ENCODE measurements at places on chromosomes 16 and 17. TPM values are rescaled to one million over a fixed set of nuclear protein-coding genes. Genes with fewer than 3 reads are reported as not detected.

Gene KRT9
- not detected for total RNA-seq

Gene RNF157
- not detected for total RNA-seq

Gene KCNJ18
- total RNA-seq, result not detected

Gene POLR3E
- 63.1 TPM for total RNA-seq

Gene CLEC19A
- not detected for total RNA-seq

Gene CCR7
- not detected for total RNA-seq

Gene PGP
- 19.0 TPM for total RNA-seq

Gene AANAT
- not detected for total RNA-seq

Gene KRTAP4-2
- not detected for total RNA-seq

Gene BAHCC1
- 1.5 TPM for total RNA-seq

Gene VMO1
- 1.1 TPM for total RNA-seq

Gene PAFAH1B1
- 79.3 TPM for total RNA-seq

Gene ASPHD1
- total RNA-seq, result 8.9 TPM

Gene USP43
- 17.6 TPM for total RNA-seq

Gene PPP1R1B
- under 0.01 TPM for total RNA-seq

Gene TBKBP1
- total RNA-seq, result 8.9 TPM

Gene TPSB2
- not detected for total RNA-seq

Gene RNF222
- total RNA-seq, result 0.43 TPM

Gene C1QTNF8
- not detected for total RNA-seq

Gene CD68
- 21.3 TPM for total RNA-seq

Gene MMP28
- total RNA-seq, result 37.8 TPM

Gene NLGN2
- 1.9 TPM for total RNA-seq

Gene ZNF750
- total RNA-seq, result 9.2 TPM

Gene TMED6
- total RNA-seq, result not detected

Gene PRSS33
- not detected for total RNA-seq

Gene CENPV
- 18.8 TPM for total RNA-seq

Gene CD79B
- total RNA-seq, result not detected

Gene RAPGEFL1
- total RNA-seq, result 61.4 TPM

Gene SLC16A6
- 0.24 TPM for total RNA-seq

Gene CDR2
- total RNA-seq, result 11.9 TPM

Gene TMEM114
- not detected for total RNA-seq

Gene CACNG5
- not detected for total RNA-seq

Gene FN3K
- 6.6 TPM for total RNA-seq

Gene PLEKHG4
- total RNA-seq, result 16.1 TPM

Gene PAM16
- 45.8 TPM for total RNA-seq

Gene CTRB1
- not detected for total RNA-seq

Gene CMTM1
- total RNA-seq, result not detected

Gene DNAAF1
- not detected for total RNA-seq

Gene PTGES3L
- 0.21 TPM for total RNA-seq

Gene OTOP2
- not detected for total RNA-seq

Gene FNDC8
- total RNA-seq, result not detected

Gene TBC1D3E
- not detected for total RNA-seq

Gene COPZ2
- total RNA-seq, result 4.8 TPM
